ENCODE measurements at places on chromosomes 7 and 10. TPM values are rescaled to one million over a fixed set of nuclear protein-coding genes. Genes with fewer than 3 reads are reported as not detected.

- H3K27ac ChIP-seq = no peak overlapping the region
- no peaks in the 10 kb centered on the region for H3K27me3 ChIP-seq
- no peaks in the 10 kb centered on the region for H3K4me1 ChIP-seq
- DNase-seq = peak; percentile 91
- no peak overlapping the region for H3K4me3 ChIP-seq
- no peaks in the 10 kb centered on the region for H3K36me3 ChIP-seq
Measured at GRCh38 chr7:38428041-38428440, 154.6 kb upstream of the TARP start.

HOXA3 gene
- 4.7 TPM for total RNA-seq

AFAP1L2 gene
- 20.7 TPM for total RNA-seq

C10orf53 gene
- total RNA-seq = not detected

GRCh38 chr7:131555552-131556052 lies 826 bp downstream of the PODXL start:
- H3K27me3 ChIP-seq = peaks cover 33% of the 10 kb centered on the region
- peak overlapping the region; percentile 61 for H3K4me3 ChIP-seq
- peak overlapping the region; percentile 75 for H3K27ac ChIP-seq
- no peak for DNase-seq
- H3K4me1 ChIP-seq = peaks cover 44% of the 10 kb centered on the region

- no peak for DNase-seq
- peaks cover 2% of the 10 kb centered on the region for H3K4me1 ChIP-seq
- no peak overlapping the region for H3K4me3 ChIP-seq
- no peaks in the 10 kb centered on the region for H3K27me3 ChIP-seq
- no peaks in the 10 kb centered on the region for H3K36me3 ChIP-seq
Measured at GRCh38 chr7:27958933-27959548, 219.1 kb downstream of the TAX1BP1 start.

DNA sequence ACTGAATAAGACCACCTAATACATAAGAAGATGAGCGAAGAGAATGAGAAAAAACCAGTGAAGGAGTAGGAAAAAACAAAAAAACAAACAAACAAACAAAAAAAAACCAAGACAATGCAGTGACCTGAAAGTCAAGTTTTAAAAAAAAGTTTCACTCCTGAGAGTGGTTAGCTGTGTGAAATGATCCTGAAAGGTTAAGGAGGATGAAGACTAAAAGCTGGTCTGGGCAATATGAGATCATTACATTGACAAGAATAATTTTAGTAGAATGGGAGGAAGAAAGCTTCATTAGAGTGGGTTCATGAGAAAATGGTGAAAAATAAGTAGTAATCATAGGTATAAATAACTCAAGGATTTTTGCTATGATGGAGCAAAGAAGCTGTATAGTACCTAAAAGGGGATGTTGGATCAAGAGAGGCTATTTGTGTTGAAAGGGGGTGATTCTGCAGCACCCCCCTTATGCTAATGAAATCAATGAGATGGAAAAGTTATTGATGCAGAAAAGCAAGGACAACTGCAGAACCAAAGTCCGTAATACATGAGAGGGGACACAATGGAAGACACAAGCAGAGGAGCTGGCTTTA lies 80.2 kb downstream of the KMT2C start:
- H3K4me3 ChIP-seq = no peak overlapping the region
- peaks cover 18% of the 10 kb centered on the region for H3K36me3 ChIP-seq
- H3K27ac ChIP-seq = no peak overlapping the region
- H3K27me3 ChIP-seq = no peaks in the 10 kb centered on the region
- no peaks in the 10 kb centered on the region for H3K4me1 ChIP-seq

CRTAC1 gene
- total RNA-seq = 0.27 TPM

GRCh38 chr10:112307358-112308124 lies 24.3 kb downstream of the TECTB start:
- no peaks in the 10 kb centered on the region for H3K27me3 ChIP-seq
- no peak overlapping the region for H3K4me3 ChIP-seq
- no peaks in the 10 kb centered on the region for H3K36me3 ChIP-seq
- H3K4me1 ChIP-seq = no peaks in the 10 kb centered on the region
- DNase-seq = no peak

MKRN1 gene
- 69.1 TPM for total RNA-seq

DNA sequence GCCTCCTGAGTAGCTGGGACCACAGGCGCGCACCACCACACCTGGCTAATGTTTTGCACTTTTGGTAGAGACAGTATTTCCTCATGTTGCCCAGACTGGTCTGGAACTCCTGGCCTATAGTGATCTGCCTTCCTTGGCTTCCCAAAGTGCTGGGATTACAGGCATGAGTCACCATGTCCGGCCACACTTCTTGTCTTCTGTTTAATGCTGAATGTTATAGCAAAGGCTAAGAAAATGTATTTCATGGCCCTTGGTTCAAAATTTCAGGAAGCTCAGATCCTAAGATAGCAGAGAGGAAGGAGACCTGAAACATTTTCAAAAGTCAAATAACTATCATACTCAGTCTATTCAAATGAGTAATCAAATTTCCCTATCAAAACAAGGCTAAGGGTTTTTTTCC lies 229.6 kb downstream of the BAMBI start:
- no peaks in the 10 kb centered on the region for H3K4me1 ChIP-seq
- no peak for DNase-seq
- no peak overlapping the region for H3K27ac ChIP-seq
- peaks cover 2% of the 10 kb centered on the region for H3K27me3 ChIP-seq
- H3K36me3 ChIP-seq = no peaks in the 10 kb centered on the region

NKX6-2 gene
- total RNA-seq = not detected

WDFY4 gene
- 1.2 TPM for total RNA-seq

THSD7A gene
- 3.8 TPM for total RNA-seq

- H3K27ac ChIP-seq = no peak overlapping the region
- H3K4me1 ChIP-seq = peaks cover 11% of the 10 kb centered on the region
- DNase-seq = no peak
- H3K4me3 ChIP-seq = no peak overlapping the region
- peaks cover 6% of the 10 kb centered on the region for H3K36me3 ChIP-seq
- H3K27me3 ChIP-seq = no peaks in the 10 kb centered on the region
Measured at GRCh38 chr7:105648561-105649401, 67.5 kb upstream of the EFCAB10 start.

DNA sequence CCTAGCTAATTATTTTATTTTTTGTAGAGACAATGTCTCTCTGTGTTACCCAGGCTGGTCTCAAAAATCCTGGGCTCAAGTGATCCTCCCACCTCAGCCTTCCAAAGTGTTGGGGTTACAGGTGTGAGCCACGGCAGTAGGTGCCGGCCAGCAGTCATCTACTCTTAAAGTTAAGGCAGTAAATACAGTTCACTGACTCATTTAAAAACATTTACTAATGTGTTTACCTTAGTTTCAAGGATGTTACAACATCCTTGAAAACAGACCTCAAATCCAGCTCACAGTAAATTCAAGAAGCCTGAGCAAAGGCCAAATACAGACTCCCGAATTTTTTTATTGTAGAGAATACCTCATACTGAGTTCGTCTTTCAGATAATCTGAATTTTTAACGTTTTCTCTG lies 29.6 kb upstream of the ABCB4 start:
- H3K4me3 ChIP-seq = no peak overlapping the region
- H3K36me3 ChIP-seq = no peaks in the 10 kb centered on the region
- H3K4me1 ChIP-seq = no peaks in the 10 kb centered on the region

DNA sequence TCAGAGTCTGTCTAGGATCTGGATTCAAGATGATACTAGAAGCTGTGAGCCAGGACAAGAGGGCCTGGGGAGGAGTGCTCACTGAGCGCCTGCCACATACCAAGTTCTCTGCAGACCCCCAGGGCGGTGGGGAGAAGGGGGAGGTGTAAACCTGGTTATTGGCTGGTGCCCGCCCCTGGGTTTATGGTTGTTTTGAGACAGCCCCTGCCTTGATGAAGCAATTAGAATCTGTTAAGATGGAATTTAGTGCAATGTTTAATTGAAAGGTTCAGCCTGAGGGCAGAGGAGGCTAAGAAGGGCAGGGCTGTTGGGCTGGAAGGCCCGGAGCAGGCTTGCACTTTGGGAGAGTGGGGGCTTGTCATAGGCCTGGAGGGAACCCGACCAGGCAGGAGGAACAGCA lies 42.7 kb downstream of the PRF1 start:
- peaks cover 13% of the 10 kb centered on the region for H3K36me3 ChIP-seq
- peak overlapping the region; percentile 35 for H3K27ac ChIP-seq
- no peak for DNase-seq
- no peaks in the 10 kb centered on the region for H3K27me3 ChIP-seq
- no peak overlapping the region for H3K4me3 ChIP-seq

- H3K36me3 ChIP-seq = no peaks in the 10 kb centered on the region
- H3K27me3 ChIP-seq = no peaks in the 10 kb centered on the region
- H3K27ac ChIP-seq = no peak overlapping the region
- H3K4me3 ChIP-seq = no peak overlapping the region
- DNase-seq = peak; percentile 49
- no peaks in the 10 kb centered on the region for H3K4me1 ChIP-seq
Measured at GRCh38 chr10:52729271-52730104, 43.1 kb downstream of the MBL2 start.

- no peaks in the 10 kb centered on the region for H3K4me1 ChIP-seq
- no peak overlapping the region for H3K4me3 ChIP-seq
- H3K27me3 ChIP-seq = no peaks in the 10 kb centered on the region
- H3K27ac ChIP-seq = no peak overlapping the region
Measured at GRCh38 chr10:22053048-22053447, 49.5 kb upstream of the DNAJC1 start.

DNA sequence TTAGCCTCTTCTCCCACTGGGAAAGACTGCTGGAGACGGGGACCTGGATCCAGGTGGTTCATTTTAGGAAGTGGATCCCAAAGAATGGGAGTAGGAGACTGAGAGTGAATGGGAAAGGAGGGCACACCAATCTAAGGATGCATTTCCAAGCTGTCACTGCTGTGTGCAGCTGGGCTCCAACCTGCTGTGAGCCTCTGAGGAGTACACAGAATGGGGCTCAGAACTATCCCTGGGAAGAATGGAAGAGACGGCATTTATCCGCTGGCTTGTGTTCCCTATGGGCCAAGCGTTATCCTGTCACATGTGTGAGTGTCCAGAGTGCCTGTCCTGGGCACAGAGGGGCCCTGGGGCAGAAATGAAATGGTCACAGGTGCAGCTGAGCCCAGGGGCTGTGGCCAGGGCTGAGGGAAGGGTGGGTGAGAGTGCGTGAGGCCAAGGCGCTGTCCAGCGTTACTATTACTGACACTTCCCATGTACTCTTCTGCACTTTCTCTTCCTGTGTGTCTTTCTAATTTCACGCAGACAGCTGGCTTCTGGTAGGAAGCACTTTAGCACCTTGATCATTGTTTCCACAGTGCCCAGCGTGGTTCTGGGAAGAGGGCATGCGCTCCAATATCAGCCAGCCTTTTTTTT lies 35.4 kb upstream of the PODXL start:
- H3K4me3 ChIP-seq = no peak overlapping the region
- no peak overlapping the region for H3K27ac ChIP-seq
- H3K36me3 ChIP-seq = no peaks in the 10 kb centered on the region
- DNase-seq = no peak

GRCh38 chr10:73131301-73131700 lies 21.0 kb downstream of the NUDT13 start:
- no peaks in the 10 kb centered on the region for H3K27me3 ChIP-seq
- H3K4me3 ChIP-seq = no peak overlapping the region
- H3K4me1 ChIP-seq = no peaks in the 10 kb centered on the region
- peaks cover 43% of the 10 kb centered on the region for H3K36me3 ChIP-seq
- H3K27ac ChIP-seq = no peak overlapping the region

ANKIB1 gene
- 30.6 TPM for total RNA-seq

HACD1 gene
- 101 TPM for total RNA-seq

DNA sequence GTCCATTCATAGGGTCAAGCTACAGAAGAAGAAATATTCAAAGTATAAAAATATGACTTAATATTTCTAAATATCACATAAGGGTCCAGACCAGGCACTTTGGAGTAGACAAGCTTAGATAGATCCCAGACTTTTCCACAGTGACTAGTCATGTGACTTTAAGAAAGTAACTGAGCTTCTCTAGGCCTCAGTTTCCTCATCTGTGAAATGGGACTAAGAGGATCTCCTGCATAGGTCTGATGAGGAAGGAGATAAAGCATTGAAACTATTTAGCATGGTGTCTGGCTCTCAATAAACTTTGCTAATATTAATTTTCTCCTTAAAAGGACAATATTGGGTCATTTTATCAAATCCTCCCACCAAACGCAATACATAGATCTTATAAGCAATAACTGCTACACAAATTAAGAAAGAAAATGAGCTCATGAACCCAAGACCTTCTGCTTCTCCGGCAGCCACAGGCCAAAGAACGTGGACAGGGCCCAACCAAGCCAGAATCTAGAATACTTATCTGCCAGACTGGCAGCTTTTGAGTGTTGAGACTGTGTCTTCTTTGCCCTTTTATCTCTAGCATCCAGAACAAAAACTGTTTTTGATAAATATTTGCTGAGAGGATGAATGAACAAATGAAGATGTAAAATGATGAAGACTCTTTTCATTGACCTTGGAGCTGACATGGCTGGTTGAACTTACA lies 1.6 kb upstream of the TARP start:
- no peaks in the 10 kb centered on the region for H3K36me3 ChIP-seq
- DNase-seq = no peak
- no peaks in the 10 kb centered on the region for H3K4me1 ChIP-seq
- no peak overlapping the region for H3K4me3 ChIP-seq
- H3K27me3 ChIP-seq = no peaks in the 10 kb centered on the region

NKX1-2 gene
- total RNA-seq = not detected

- H3K36me3 ChIP-seq = no peaks in the 10 kb centered on the region
- peak; percentile 86 for DNase-seq
- peaks cover 5% of the 10 kb centered on the region for H3K4me1 ChIP-seq
- no peaks in the 10 kb centered on the region for H3K27me3 ChIP-seq
- H3K27ac ChIP-seq = no peak overlapping the region
Measured at GRCh38 chr7:114819616-114820362, 102.1 kb upstream of the MDFIC start.

DNA sequence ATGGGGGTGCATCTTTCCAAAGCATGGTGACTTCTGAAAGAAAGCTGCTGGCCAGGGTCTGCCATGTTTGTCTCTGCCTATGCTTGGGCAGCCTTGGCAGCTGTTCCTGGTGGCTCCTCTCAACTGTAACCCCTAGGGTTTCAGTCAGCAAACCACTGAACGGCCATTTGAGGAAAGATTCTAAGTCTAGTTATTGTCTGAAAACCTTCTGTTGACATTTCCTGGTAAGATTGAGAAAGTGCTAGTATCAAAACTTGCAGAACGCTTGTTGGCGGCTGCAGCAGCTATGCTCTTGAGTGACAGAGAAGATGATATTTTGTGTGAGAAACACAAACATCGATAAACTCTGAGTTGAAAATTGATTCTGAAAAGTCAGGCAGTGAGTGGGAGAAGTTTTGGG lies 523.1 kb downstream of the LRMDA start:
- no peak for DNase-seq
- H3K27ac ChIP-seq = no peak overlapping the region
- no peaks in the 10 kb centered on the region for H3K36me3 ChIP-seq
- H3K4me3 ChIP-seq = no peak overlapping the region

GRCh38 chr10:118957443-118957825 lies 72.1 kb upstream of the NANOS1 start:
- H3K36me3 ChIP-seq = no peaks in the 10 kb centered on the region
- peaks cover 31% of the 10 kb centered on the region for H3K4me1 ChIP-seq
- no peak overlapping the region for H3K4me3 ChIP-seq
- H3K27ac ChIP-seq = no peak overlapping the region
- H3K27me3 ChIP-seq = no peaks in the 10 kb centered on the region

TSPAN33 gene
- total RNA-seq = 23.9 TPM

FRMPD2 gene
- 0.18 TPM for total RNA-seq

- H3K4me3 ChIP-seq = no peak overlapping the region
- no peak for DNase-seq
- no peaks in the 10 kb centered on the region for H3K27me3 ChIP-seq
- no peak overlapping the region for H3K27ac ChIP-seq
Measured at GRCh38 chr7:7662527-7662926, 22.0 kb downstream of the UMAD1 start.

COL17A1 gene
- total RNA-seq = 0.09 TPM
